Posterior vena cava (tissue), 2 donors: ENCODE measurements at places on chromosomes 2 and 18. TPM values are rescaled to one million over a fixed set of nuclear protein-coding genes. Genes with fewer than 3 reads are reported as not detected.

PKDCC gene
- 169 TPM for total RNA-seq

PLEK gene
- 22.7 TPM for total RNA-seq

DNAH7 gene
- 2.5 TPM for total RNA-seq

ANTXR1 gene
- total RNA-seq: 146 TPM

IL37 gene
- total RNA-seq: not detected

AKAIN1 gene
- total RNA-seq: not detected

C18orf54 gene
- 2.2 TPM for total RNA-seq

ASXL3 gene
- 4.3 TPM for total RNA-seq

SCN9A gene
- 5.7 TPM for total RNA-seq

RNF152 gene
- 13.5 TPM for total RNA-seq
